ENCODE measurements at places on chromosomes 5 and 9. TPM values are rescaled to one million over a fixed set of nuclear protein-coding genes. Genes with fewer than 3 reads are reported as not detected.

- no peaks in the 10 kb centered on the region for H3K27me3 ChIP-seq
- no peaks in the 10 kb centered on the region for H3K36me3 ChIP-seq
- H3K4me3 ChIP-seq = no peak overlapping the region
- DNase-seq = no peak
These were observed 698.3 kb downstream of the MAT2B start for GRCh38 chr5:164203581-164204225.

DNA sequence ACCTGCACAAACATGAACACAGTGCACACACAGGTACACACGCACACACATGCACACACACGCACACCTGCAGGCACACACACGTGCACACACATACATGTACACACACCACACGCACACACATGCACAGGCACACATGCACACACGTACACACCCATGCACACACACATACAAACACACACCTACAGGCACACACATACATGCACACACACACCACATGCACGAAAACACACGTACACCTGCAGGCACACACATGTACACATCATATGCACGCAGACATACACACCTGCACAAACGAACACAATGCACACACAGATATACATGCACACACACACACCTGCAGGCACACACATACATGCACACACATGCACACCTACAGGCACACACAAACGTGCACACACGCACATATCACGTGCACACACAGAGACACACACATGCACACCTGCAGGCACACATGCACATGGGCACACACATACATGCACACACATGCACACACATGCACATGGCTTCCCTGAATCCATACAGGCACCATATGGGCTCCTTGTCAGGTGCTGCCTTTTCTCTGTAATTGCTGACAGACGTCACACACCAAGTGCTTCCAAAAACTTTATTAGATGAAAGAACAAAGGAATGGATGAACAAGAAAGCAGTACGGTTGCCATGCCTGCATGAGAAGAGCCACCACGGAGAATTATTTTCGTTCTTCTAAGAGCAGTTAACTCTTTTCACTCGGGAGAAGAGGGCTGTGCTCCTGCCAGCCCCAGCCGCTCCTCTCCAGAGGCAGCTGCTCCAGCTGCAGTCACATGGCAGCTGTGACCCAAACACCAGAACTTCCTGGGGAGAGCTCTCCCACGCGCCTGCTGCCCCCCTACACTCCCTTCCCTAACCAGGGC, 57.2 kb downstream of the EXD3 start:
- no peak overlapping the region for H3K4me3 ChIP-seq
- no peak overlapping the region for H3K27ac ChIP-seq
- no peaks in the 10 kb centered on the region for H3K4me1 ChIP-seq
- DNase-seq = no peak

PLPP7 gene
- 0.34 TPM for polyA plus RNA-seq

- no peaks in the 10 kb centered on the region for H3K27me3 ChIP-seq
- no peak for DNase-seq
- peak overlapping the region; percentile 67 for H3K27ac ChIP-seq
- no peaks in the 10 kb centered on the region for H3K36me3 ChIP-seq
These were observed 172.8 kb downstream of the ERCC6L2 start for GRCh38 chr9:96048104-96048955.

DNA sequence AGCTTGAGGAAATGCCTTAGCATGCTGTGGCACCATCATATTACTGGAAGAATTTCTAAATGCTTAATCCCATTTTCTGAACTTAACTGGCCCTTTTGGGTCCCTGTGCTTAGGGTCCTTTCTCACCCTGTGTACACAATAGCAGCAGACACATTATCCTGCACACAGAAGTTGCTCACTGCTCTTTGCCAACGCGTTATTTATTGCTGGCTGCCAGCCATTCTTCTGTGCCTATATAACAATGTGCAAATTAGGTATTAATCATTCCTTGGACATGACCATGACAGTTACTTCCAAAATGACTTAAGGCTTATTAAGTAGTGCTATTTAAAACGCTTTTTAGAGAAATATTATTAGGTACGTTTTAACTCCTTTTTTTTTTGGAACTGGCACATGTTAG, 134.7 kb downstream of the FBN2 start:
- no peak overlapping the region for H3K4me3 ChIP-seq
- no peaks in the 10 kb centered on the region for H3K4me1 ChIP-seq
- DNase-seq = no peak
- H3K27me3 ChIP-seq = no peaks in the 10 kb centered on the region
- H3K36me3 ChIP-seq = no peaks in the 10 kb centered on the region

NSG2 gene
- 22.7 TPM for polyA plus RNA-seq

DNA sequence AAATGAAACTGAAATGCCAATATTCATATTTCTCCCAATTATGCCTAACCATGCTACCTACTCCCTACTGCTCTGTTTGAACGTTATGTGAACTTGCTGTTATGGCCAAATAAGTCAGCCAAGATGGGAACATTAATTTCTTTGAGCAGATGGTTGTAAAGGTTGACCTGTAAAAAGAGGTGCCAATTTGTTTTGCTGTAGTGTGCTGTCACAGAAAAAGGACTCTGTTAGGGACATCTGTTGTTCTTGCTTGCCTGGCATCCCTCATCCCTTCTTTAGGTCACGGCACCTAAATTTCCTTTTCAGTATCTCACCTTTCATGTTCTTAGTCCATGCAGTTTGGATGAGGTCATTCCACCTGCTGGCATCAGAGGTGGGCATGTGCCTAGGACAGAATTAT, 35.4 kb downstream of the GDNF start:
- DNase-seq = no peak
- H3K27ac ChIP-seq = no peak overlapping the region
- H3K4me3 ChIP-seq = no peak overlapping the region
- H3K36me3 ChIP-seq = no peaks in the 10 kb centered on the region
- no peaks in the 10 kb centered on the region for H3K27me3 ChIP-seq
- H3K4me1 ChIP-seq = no peaks in the 10 kb centered on the region

CCNI2 gene
- polyA plus RNA-seq = 1.6 TPM

DNA sequence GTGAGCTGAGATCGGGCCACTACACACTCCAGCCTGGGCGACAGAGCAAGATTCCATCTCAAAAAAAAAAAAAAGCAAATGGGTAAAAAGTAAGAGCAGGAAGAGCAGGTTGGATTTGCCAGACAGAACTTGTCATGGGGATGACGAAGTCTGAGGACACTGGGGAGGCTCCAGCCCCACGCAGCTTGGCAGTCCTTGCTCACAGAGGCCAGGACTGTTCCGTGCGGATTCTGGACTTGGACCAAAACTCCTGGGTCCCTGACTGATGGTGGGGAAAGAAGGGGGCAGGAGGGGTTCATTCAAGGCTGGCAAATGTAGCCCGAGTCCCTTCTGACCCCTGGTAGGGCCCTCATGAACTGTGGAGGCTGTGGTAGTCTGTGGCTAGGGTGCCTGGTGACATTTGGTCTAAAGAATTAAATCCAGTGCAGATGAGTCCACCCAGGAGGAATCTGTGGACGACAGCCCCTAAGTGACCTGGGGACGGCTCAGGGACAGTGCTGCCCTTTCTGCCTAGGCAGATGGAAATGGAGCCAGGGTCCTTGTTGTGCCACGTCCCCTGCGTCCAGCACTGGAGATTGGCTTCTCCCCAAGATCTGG, 3.1 kb downstream of the FGD3 start:
- H3K27me3 ChIP-seq = peaks cover 9% of the 10 kb centered on the region
- H3K4me3 ChIP-seq = no peak overlapping the region
- no peaks in the 10 kb centered on the region for H3K36me3 ChIP-seq
- H3K4me1 ChIP-seq = no peaks in the 10 kb centered on the region
- H3K27ac ChIP-seq = no peak overlapping the region

GRCh38 chr9:129761901-129762369, 9.1 kb upstream of the PTGES start:
- no peaks in the 10 kb centered on the region for H3K36me3 ChIP-seq
- DNase-seq = peak; percentile 31
- peak overlapping the region; percentile 77 for H3K27ac ChIP-seq

DNA sequence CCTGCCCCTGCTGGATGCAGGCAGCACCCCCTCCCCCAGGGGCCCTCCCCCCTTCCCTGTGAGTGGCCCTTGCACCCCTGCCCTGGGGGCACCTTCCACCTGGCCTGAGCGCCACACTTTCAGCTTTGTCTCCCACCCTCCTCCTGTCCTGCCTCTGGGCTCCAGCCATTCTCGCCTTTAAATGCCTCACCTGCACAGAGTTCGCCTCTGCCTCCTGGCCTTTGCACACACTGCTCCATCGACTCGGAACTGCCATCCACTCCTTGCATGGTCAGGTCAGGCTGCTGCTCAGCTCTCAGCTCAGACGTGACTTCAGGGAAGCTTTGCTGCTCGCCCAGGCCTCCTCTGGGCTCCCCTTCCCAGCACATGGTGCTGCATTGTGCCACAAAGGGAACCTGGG, 10.2 kb downstream of the FAM163B start:
- no peaks in the 10 kb centered on the region for H3K4me1 ChIP-seq
- H3K4me3 ChIP-seq = no peak overlapping the region
- DNase-seq = no peak
- no peaks in the 10 kb centered on the region for H3K27me3 ChIP-seq
- no peak overlapping the region for H3K27ac ChIP-seq
- no peaks in the 10 kb centered on the region for H3K36me3 ChIP-seq

DNA sequence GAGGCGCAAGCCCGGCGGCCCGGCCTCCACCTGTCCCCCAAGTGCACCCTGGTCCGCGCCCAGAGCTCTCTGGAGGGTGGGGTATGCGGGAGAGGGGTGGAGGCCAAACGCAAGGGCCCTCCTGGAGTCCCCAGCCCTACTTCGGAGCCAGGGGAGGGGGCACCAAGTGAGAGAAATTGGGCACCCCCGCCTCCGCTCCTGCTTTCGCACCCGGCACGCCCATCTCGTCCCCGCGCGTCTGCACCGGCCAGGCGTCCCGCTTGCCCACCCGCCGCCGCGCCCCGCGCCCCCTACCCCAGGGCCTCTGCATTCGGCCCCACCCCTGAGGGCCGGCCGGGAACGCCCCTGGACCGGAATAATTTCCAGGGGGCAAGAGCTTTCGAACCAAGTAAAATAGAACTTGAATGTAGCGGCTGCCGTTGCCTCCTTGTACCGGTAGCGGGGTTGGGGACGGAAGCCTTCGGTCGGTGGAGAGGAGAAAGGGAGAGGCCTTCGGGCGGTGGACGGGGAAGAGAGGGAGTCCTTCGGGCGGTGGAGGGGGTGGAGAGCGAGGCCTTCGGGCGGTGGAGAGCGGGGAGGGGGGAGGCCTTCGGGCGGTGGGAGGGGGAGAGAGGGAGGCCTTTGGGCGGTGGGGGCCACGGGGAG, 694 bp upstream of the PHPT1 start:
- H3K27ac ChIP-seq = peak overlapping the region; percentile 100
- peaks cover 9% of the 10 kb centered on the region for H3K27me3 ChIP-seq
- H3K4me3 ChIP-seq = peak overlapping the region; percentile 99
- H3K4me1 ChIP-seq = peaks cover 49% of the 10 kb centered on the region
- no peaks in the 10 kb centered on the region for H3K36me3 ChIP-seq

ANP32B gene
- polyA plus RNA-seq = 188 TPM

DNA sequence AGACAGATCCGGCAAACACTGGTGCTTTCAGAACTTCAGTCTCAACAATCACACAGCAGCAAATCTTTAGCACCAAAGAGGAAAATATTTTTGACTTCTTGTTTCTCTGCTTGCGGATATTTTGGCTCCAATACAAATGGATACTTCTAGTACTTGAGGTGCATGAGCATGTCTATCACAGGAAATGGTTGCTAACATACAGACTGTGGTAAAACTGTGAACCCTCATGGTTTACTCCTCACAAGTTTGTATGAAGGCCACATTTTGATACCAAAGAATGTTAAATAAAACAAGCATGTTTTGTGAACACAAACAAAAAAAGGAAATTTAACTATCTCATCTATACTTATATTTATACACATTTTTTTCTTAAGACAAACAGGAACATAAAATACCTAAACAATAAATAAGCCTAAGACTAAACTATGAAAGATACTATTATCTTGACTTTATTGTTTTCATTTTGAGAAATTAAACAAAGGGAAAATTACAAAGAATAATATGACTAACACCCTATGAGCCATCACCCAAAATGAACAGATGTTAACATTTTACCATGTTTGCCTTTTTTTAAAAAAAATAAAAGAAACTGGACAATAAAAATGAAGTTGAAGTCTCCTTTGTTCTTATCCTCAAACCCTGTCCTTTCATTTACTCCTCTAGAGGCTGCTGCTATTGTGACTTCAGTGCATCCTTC, 135.0 kb upstream of the LHFPL2 start:
- no peaks in the 10 kb centered on the region for H3K4me1 ChIP-seq
- H3K36me3 ChIP-seq = peaks cover 10% of the 10 kb centered on the region
- H3K27me3 ChIP-seq = no peaks in the 10 kb centered on the region
- no peak overlapping the region for H3K4me3 ChIP-seq
- DNase-seq = no peak

DNA sequence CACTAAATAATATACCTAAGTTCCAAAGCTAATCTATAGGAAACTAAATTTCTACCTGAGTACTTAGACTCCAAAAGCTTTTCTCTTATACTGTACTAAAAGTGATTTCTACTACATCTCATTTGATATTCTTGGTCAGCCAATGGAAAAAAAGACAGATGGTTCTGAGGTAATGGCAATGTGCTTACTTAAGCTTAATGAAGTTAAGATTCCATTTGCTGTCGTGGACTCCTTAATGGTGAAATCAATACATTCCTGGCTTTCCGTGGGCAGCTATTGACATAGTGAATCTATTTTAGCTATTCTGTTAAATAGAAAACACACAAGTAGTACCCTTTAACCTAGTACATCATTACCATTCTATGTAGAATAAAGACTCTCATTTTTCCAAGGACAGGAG, 1825.6 kb upstream of the CDH9 start:
- H3K4me3 ChIP-seq = no peak overlapping the region
- H3K36me3 ChIP-seq = no peaks in the 10 kb centered on the region
- no peaks in the 10 kb centered on the region for H3K27me3 ChIP-seq
- H3K4me1 ChIP-seq = no peaks in the 10 kb centered on the region
- no peak overlapping the region for H3K27ac ChIP-seq
- DNase-seq = no peak

DNA sequence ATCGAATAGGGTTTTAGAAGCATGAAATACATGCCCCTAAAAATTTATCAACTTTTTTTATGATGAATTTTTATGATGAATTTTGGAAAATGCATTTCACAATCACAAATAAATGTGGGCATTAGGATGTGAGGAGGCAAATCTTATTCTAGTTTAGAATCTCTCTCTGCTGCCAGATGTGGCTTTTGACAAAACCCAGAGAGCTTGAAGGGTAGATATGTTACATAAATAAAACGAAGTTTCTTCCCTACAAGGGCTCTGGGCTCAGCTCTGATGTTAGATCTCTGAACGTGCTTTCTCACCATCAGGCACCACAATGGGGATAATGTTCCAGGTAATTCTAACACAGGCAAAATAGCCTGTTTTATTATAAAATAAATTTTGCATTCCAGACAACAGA, 102.3 kb upstream of the ADAMTSL1 start:
- H3K4me1 ChIP-seq = no peaks in the 10 kb centered on the region
- no peak overlapping the region for H3K4me3 ChIP-seq
- no peaks in the 10 kb centered on the region for H3K36me3 ChIP-seq
- H3K27me3 ChIP-seq = no peaks in the 10 kb centered on the region
- no peak for DNase-seq

GRCh38 chr5:173972607-173972924, 16.4 kb upstream of the C5orf47 start:
- no peak for DNase-seq
- no peak overlapping the region for H3K27ac ChIP-seq
- no peaks in the 10 kb centered on the region for H3K36me3 ChIP-seq

GRCh38 chr9:93093127-93093876, 2.7 kb upstream of the CARD19 start:
- H3K36me3 ChIP-seq = peaks cover 9% of the 10 kb centered on the region
- no peak overlapping the region for H3K4me3 ChIP-seq
- H3K4me1 ChIP-seq = peaks cover 42% of the 10 kb centered on the region
- no peaks in the 10 kb centered on the region for H3K27me3 ChIP-seq
- H3K27ac ChIP-seq = no peak overlapping the region

STK10 gene
- polyA plus RNA-seq = 8.9 TPM

OTP gene
- not detected for polyA plus RNA-seq

GRCh38 chr9:122223435-122223834, 5.3 kb downstream of the LHX6 start:
- peaks cover 98% of the 10 kb centered on the region for H3K27me3 ChIP-seq
- no peaks in the 10 kb centered on the region for H3K4me1 ChIP-seq
- no peak overlapping the region for H3K4me3 ChIP-seq
- DNase-seq = no peak
